ENCODE measurements at places on chromosomes 1 and 21.

GRCh38 chr1:110430366-110430765 is 20.6 kb upstream of the PROK1 start:
- DNase-seq = no peak

DNA sequence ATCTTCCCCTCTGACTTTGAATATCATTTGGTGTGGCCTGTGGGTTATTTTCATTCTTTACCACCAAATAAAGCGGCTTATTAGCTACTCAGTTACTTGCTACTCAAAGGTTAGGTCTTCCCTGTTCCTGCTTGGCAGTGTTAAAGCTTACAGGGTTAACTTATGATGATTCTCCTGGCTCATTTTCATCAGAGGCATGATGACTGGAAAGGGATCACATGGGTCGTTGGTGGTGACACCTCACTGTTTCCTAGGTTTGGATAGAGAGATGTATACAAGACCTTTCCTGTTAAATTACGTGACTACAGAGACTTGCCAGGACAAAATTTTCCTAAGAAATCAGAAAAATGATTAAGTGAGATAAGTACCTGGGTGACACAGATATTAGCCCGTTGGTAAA is 27.4 kb downstream of the MRPS6 start:
- no peak for DNase-seq

DNA sequence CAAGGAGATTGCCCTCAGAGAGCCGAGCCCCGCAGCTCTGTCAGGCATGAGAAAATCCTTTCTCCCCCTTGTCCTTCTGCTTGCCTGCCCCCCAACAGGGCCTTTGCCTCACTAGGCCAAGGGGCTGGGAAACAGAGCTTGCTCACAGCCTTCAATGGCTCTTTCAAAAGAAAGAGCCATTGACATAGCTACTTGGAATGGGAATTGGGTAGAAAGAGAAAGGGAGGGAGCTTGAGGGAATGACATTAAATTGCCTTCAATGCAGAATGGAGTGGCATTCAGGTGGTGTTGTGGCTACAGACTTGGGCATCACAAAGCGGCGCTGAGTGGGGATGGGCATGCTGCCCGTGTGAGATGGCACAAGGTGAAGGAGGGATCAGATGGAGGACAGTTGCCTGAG is 13.2 kb downstream of the SYT11 start:
- DNase-seq = no peak

GRCh38 chr1:40862008-40862863 is at the start of gene CITED4:
Gene CITED4, minus strand, starts transcription at chr1:40862363. Its CDS starts 236 bp downstream, at chr1:40862127.
- DNase-seq = peak; percentile 96

DNA sequence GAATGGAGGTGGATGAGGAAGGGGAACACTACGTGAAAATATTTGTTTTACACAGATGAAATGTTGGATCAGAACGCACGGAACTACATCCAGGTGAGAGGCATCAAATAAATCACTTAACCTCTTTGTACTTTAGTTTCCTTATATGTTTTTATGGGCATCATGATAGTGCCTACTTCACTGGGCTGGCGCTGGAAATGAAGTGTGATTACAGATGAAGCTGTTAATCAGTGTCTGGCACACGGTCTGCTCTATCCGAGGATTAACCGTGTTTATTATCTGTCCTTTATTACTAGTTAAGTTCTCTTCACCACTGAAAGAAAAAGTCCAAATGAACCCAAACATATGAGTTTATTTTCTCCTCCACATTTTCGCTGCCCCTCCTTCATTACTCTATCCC is 96.0 kb upstream of the TRABD2B start:
- no peak for DNase-seq

GRCh38 chr1:203742436-203742835 is 22.5 kb upstream of the LAX1 start:
- DNase-seq = no peak

GRCh38 chr1:26996024-26996423 is 2.5 kb downstream of the TRNP1 start:
- no peak for DNase-seq

GRCh38 chr1:149884433-149885338 is 14.7 kb upstream of the BOLA1 start:
- no peak for DNase-seq

- DNase-seq = no peak
These were observed 22.1 kb downstream of the PLEKHA6 start for GRCh38 chr1:204337583-204337982.

GRCh38 chr1:39494671-39495410 is 3.4 kb downstream of the BMP8A start:
- no peak for DNase-seq

- DNase-seq = no peak
These were observed 1.4 kb downstream of the TIE1 start for GRCh38 chr1:43302201-43302600.

DNA sequence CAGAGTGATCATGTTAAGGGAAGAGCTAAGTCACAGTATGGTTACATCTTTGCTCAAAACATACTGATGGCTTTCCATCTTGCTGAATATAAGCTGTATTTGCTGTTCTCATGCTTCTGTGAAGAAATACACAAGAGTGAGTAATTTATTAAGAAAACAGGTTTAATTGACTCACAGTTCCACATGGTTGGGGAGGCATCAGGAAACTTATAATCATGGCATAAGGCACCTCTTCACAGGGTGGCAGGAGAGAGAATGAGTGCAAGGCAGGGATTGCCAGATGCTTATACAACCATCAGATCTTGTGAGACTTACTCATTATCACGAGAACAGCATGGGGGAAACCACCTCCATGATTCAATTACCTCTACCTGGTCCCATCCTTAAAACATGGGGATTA is 24.4 kb upstream of the RGS5 start:
- no peak for DNase-seq

DNA sequence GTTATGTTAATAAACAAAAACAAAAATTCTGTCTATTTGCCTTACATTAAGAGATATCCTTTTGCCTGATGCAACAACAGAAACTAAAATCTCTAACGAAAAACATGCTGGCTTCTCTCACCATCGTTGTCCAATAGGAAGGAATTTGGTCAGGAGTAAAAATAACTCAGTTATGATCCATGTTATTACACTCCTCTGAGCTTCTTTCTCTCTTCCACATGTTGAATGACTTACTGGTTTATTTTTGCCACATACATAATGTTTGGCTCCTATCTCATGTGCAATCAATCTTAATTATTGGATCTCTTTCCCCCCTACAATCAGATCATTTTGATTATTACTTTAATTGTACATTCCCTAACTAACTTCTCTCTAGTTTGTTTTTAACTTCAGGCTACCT is 688.4 kb downstream of the USP25 start:
- no peak for DNase-seq

- DNase-seq = no peak
These were observed 16.3 kb upstream of the CDK18 start for GRCh38 chr1:205488074-205488723.

DNA sequence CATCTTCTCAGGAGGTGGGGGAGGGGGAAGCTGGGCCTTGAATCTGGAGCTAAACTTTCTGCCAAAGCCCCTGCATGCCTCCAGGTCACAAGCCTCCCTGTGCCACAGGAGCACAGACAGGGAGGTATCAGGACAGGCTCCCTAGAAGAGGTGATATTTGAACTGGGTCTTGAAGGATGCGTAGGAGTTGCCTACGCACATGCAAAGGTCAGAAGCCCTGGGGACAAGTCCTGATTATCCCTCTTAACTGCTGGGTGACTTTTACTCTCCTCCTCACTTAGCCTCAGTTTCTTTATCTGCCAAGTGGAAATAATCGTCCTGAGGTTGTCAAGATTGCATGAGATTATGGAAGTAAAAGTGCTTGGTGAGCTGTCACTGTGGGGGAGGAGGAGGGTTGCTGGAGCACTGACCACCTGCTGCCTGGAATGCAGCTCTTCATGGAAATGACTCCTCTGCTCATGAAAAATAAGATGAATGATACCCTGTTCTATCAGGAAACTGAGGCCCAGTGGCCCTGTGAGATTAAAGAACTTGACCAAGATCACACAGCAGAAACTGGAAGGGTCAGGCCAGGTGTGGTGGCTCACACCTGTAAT is 50.6 kb upstream of the LAPTM5 start:
- no peak for DNase-seq

- DNase-seq = no peak
These were observed 156.2 kb downstream of the TGFBR3 start for GRCh38 chr1:91729621-91730358.

GRCh38 chr1:145978471-145978853 is 14.0 kb downstream of the POLR3GL start:
- no peak for DNase-seq

GRCh38 chr1:215830226-215830810 is 263.2 kb downstream of the KCTD3 start:
- DNase-seq = no peak

DNA sequence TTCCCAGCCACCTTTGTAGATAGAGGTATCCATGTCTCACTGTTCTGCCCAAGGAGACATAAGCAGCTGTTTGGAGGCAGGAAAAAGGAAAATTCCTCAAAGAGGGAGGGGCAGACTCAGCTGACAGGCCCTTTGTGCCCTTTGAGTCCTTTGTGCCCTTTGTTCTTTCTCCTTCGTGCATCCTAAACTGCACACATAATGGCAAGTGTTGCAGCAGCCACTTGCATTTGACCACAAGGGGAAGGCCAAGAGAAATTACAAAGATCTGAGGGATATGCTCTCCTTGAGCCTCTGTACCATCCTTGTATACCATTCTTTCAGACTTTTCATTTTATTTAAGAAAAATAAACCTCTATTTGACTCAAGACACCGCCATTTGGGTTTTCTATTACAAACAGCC is 71.8 kb upstream of the PKN2 start:
- no peak for DNase-seq

GRCh38 chr21:30733026-30733425 is 14.0 kb downstream of the KRTAP21-2 start:
- no peak for DNase-seq

- DNase-seq = no peak
These were observed 5.3 kb upstream of the DPT start for GRCh38 chr1:168734271-168734670.

- no peak for DNase-seq
These were observed 56.7 kb downstream of the LACTBL1 start for GRCh38 chr1:22915816-22916470.

GRCh38 chr21:27419153-27419552 is 452.3 kb upstream of the ADAMTS5 start:
- DNase-seq = no peak

- no peak for DNase-seq
These were observed 108.8 kb downstream of the SYF2 start for GRCh38 chr1:25123551-25123950.

DNA sequence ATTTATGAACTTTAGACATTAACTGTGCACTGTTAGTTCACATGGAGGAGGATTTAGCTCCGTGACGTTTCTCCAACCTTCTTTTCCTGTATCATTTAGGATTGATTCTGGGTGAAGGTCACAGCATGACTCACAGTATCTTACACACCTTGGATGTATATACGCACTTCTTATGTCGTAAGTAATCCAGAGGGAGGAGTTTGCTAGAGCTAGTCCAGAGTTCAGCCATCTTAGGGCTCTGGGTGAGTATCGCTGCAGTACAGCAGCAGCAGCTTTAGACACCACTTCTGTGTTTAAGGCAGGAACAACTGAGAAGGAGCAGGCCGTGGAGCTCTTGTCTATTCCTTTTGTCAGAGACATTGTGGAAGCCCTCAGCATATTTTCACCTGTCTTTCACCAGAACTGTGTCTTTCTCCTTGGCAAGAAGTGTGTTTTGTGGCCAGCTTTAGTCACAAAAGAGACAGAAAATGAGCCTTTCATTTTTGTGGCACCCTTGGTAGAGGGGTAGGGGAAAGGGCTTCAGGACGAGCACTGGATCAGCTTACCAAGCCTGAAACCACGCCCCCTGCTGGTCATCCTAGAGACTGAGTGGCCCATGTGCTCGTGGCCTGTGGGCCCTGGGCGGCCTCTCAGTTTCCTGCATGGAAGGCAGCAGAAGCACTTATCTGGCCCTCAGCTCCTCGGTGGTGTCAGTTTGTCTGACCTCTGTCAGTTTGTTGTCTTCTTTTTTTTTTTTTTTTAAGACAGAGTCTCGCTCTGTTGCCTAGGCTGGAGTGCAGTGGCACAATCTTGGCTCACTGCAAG is 64.0 kb downstream of the ADARB1 start:
- peak; percentile 74 for DNase-seq

DNA sequence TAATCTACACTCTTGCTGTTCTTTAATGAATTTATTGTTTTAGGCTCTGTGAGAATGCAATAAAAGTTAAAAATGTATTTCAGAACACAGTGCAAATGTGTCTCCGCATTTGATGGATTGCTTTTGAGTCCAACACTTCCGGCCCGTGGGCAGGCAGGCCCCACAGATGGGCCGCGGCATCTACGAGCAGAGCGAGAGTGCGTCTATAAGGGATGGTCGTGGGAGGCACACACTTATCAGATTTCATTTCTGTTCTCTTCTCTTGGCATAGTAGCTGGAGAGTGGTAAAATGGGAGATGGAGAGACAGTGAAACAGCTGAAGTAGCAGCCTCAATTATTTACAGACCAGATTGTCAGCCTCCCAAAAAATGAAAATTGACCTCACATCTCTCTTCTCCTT is 134.2 kb downstream of the NAV1 start:
- DNase-seq = no peak

- DNase-seq = no peak
These were observed 94.1 kb downstream of the ADGRL2 start for GRCh38 chr1:81894867-81895266.

GRCh38 chr1:16175610-16176553 is 20.0 kb upstream of the EPHA2 start:
- DNase-seq = no peak

GRCh38 chr1:30042438-30043147 is 680.8 kb downstream of the MATN1 start:
- DNase-seq = no peak

DNA sequence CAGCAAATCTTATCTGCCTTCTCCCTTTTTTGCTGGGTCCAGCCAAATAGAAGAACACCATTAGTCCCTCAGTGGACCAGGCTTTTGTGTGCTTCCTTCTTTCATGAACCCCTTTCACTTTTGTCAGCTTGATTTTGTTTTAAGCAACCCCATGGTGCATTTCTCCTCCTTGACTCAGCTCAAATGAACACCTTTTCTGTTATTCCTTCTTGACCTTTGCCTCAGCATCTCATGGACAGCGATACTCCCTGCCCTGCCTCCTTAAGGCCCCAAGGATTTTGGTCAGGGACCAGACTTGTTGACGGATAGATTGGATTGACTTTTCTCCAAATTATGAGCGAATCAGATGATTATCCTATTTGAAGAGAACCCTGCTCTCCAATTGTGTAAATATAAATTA is 356.6 kb upstream of the USP24 start:
- DNase-seq = no peak

- no peak for DNase-seq
These were observed 41.1 kb downstream of the PRKAA2 start for GRCh38 chr1:56686169-56686568.

- peak; percentile 29 for DNase-seq
These were observed 10.4 kb downstream of the HYI start for GRCh38 chr1:43443197-43443946.

GRCh38 chr1:180528868-180529470 is 26.6 kb upstream of the ACBD6 start:
- DNase-seq = no peak

All from activated CD4-positive, CD25-positive, alpha-beta regulatory T cell treated with anti-CD3 and anti-CD28 coated beads, Interleukin-2, amount 50 U/mL, for 72 hours (primary cell).